ENCODE measurements at places on chromosomes 5 and 9.

DNA sequence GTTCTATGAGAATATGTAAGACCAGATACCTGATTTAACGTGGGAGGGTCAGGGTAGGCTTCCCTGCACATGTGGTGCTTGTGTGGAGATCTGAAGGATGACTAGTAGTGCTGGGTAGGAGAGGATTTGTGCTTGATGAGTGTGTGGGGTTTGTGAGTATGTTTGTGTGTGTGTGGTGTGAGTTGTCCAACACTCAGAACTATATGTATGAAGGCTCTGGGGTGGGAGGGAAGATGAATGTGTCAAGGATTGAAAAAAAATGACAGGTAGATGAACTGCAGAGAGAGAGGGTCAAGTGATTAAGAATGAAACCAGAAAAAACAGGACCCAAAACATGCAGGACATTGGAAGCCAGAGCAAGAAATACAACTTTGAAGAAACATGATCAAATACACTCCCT is 154.6 kb upstream of the NR3C1 start:
- no peak for DNase-seq

GRCh38 chr5:97355775-97356174 is 172.7 kb upstream of the RIOK2 start:
- DNase-seq: no peak

DNA sequence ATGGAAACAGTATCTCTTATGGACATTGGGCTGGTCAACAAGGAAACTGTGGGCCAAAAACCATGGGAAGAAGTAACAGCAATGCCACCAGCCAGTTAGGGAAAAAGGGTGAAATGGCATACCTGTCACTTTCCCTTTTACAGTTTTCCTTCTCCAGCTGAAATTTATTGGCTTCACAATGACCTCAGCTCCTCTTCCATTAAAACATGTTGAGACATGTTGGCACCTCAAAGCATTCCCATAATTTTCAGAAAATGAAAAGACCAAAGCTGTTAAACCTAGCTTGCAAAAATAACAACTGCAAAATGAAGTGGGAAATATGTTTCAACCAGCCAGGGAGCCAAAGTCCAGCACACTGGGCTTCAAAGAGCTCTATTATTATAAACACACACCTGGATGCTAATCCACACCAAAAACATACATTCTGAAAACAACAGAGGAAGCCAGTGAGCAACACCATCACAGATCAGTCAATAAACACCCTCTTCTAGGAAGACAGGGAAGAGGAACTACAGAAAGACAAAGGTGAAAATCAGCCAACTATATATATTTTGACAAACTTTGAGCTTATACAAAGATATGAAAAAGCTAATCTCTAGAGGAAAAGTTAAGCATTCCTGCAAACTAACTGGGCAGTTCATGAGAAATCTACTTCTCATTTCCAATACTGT is 78.4 kb upstream of the PTGER4 start:
- DNase-seq: no peak

DNA sequence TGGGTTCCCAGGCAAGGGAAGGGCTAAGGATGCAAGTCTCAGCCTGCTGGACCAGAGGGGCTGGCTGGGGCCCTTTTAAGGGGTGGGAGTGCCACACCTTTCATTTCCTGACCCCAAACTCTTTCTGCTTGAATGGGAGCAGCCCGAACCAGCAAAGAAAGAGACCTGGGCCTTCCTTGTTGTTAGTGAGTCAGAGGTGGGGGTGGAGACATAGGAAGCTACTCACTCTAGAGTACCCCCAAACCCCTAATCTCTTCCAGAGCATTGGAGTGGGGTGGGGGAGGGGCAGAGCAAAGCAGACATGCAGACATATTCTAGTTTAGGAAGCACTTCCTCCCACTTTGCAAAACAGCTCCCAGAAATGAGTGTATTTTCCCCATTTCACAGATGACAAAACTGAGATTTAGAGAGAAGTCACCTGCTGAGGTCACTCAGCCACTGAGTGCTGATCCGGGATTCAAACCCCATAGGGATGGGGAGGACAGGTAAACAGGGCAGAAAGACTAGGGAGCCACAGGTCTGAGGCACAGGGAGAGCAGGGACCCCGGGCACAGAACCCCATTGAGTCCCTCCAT is 6.0 kb upstream of the AQP3 start:
- no peak for DNase-seq

- DNase-seq: no peak
These were observed 1247.0 kb upstream of the ACO1 start for GRCh38 chr9:31137176-31138160.

DNA sequence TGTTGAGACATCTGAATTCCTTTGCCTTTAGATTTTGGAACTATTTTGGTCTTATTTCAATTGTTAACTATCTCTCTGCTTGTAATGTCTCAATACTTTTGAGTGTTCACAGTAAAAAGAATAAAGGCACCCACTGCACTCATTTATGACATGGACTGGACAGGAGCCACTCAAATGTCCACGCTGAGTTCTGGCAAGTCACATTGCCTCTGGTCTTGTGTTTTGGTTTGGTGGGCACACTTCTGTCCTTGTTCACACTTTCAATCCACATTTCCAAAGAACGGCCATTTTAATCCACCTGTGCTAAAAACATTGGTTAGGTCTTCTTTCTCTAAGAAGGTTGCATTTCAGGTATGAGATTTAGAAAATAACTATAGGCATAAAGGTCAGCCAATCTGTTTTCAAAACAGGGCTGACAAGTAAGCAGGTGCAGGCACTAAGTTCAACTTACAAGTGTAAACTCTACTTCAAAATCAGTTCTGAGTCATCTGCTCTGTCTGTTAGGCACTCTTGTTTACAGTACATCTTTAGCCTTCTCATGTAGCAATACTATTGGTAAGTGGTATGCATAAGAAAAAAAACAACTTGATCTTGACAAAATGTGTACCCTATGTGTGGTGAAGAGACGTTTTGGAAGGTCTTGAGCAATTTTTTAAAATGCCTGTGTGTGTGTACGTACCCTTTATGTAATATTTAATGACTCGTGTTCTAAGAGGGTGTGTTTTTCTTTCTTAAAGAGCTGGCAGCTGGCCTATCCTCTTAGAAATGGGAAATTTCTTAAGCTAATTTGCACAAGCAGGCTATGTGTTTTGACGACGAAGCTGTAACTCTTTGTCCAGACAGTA is 31.5 kb upstream of the ZFAND5 start:
- DNase-seq: no peak

GRCh38 chr5:79273341-79273740 is 37.4 kb downstream of the JMY start:
- no peak for DNase-seq

DNA sequence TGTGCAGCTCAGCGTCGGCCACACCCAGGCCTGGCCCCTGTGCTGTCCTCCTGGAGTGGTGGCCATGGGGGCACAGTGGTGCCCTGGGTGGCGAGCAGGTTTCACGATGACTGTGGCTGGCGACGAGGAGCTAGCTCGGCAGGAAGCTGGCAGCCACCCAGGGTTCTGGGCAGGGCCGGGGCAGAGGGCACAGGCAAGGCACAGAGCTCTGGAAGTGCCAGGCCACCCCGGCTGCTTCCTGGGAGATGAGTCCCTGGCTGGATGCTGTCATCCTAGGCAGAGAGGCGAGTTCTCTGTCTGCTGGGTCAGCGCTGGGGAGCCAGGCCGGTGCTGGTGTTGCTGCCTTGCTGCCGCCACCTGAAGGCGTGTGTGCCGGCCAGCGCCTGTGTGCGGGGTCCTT is 51.7 kb downstream of the RXRA start:
- no peak for DNase-seq

DNA sequence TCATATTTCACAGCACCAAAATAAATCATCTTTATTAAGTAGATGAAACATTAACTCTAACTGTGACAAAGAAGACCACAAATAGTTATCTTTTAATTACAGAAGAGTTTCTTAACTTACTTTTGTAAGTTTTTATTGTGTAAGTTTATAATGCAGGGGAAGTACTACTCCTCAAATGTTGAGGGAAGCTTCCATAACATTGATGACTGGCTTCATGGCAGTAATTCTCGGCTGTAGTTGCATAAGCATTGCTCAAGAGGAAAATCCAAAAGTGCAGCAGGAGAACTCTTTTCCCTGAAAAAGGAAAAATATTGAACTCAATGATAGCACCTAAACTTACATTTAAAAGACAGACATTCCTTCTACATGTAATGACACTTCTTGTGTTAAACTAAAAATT is 4.6 kb downstream of the TSLP start:
- no peak for DNase-seq

DNA sequence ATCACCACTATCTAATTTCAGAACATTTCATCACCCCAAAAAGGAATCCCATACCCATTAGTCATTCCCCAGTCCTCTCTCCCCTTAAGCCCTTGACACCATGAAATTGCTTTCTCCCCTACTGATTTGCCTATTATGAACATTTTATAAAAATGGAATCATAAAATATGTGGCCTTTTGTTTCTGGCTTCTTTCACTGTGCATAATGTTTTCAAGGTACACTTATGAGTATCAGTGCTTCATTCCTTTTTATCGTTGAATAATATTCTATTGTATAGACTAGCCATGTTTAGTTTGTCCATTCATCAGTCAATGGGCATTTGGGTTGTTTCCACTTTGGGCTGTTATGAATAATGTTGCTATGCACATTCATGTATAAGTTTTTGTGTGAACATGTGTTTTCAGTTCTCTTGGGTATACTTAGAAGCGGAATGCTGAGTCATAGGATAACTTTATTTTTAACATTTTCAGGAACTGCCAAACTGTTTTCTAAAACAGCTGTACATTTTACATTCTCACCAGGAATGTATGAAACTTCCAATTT is 40.4 kb upstream of the FGF1 start:
- no peak for DNase-seq

DNA sequence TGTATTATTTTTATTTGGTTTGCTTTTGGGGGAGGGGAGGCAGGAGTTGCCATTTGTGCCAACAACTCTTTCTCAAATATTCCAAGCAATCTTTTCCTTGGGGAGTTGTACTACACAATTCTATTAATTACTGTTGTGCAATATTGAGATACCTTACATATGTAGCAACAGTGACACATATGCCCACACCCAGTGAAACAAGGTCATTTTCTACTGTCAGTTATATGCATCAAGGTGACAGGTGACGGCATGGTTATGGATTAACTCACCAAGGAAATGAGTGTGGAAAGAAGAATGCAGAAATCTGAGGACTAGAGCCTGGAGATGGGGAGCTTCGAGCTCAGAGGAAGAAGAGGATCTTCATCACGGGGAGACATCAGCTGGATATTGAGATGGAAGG is 17.9 kb upstream of the MSMP start:
- DNase-seq: no peak

DNA sequence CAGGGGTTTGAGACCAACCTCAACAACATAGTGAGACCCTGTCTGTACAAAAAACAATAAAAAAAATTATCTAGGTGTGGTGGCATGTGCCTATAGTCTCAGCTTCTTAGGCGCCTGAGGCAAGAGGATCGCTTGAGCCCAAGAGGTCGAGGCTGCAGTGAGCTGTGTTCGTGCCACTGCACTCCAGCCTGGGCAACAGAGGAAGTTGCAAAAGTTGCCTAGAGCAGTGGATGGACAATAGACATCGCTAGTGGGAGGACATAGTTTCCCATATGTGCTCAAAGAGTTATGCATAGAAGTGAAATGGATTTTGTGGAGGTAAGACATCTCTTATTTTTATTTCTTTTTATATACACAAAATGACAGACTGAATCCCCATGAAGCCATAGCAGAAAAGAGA is 19.0 kb downstream of the HNRNPK start:
- no peak for DNase-seq

DNA sequence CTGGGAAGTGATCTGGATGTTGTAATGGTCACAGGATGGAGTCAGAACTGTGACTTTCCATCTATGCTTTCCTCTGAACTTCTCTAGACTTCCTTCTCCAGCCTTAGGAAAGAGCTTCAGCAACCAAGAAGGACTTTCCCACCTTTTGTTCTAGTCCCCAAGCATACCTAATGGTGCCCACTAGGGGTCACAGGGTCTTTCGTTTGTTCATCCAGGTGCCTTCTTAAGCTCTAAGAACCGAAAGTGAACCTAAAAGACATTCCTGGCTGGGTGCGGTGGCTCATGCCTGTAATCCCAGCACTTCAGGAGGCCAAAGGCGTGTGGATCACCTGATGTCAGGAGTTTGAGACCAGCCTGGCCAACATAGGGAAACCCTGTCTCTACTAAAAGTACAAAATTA is 1.8 kb upstream of the WNT8A start:
- DNase-seq: no peak

- no peak for DNase-seq
These were observed 825 bp upstream of the PCAT7 start for GRCh38 chr9:94554078-94554438.

- DNase-seq: no peak
These were observed 593.7 kb upstream of the ACO1 start for GRCh38 chr9:31790720-31791119.

- no peak for DNase-seq
These were observed 162.7 kb upstream of the SGCD start for GRCh38 chr5:156164306-156164705.

DNA sequence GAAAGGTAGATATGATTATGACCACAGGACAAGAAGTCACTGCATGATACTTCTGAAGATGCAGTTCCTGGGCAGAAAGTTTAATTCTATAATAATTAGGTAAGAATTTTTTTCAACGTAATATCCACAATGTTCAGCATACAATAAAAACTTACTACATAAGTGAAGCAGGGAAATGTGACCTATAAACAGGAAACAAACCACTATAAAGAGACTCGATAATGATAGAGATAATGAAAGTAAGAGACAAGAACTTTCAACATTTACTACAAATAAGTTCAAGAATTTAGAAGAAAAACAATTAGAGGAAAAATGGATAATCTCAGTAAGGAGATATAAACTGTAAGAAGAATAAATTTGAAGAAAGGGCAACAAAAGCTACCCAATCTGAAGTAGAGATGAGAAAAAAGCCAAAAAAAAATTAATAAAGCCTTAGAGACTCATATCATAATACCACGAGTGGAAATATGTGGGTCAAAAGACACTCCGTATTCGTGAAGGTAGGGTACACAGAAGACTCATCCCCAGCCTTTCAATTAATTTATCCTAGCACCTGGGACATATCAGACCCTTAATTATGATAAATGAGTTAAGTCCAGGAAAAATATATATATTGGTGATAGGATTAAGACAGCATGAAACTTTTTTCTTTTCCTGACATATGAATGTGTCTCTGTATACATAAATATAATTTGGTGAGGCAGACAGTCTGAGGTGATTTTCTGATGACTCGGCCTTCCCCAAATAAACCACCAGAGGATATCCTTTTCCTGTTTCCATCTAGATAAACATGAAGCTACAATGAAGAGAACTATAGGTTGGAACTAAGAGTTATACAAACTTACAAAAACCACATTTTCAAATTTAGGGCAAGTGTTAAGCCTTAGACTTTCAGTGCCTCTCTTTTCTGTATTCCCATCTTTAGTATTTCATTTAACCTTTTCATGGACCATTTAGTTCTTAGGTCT is 120.4 kb downstream of the RAPGEF6 start:
- DNase-seq: no peak

DNA sequence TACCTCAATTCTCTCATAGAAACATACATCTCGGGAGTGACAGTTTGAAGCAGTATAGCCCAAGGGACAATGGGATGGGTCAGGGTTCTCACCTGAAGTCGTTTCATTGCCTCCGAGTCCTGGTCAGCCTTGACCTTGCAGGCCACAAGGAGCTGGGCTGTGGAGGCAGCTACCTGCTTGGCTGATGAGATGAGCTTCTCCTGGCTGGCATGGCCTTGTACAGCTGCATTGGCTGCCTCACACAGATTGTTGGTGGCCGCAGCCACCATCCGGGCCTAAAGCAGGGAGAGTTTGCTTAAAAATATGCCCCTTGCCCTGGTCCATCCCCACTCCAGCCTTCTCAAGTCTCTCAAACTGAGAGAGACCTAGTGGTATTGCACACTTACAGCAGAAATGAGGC is 8.5 kb upstream of the TPM2 start:
- DNase-seq: no peak

- no peak for DNase-seq
These were observed 271.1 kb upstream of the KLF4 start for GRCh38 chr9:107760469-107761242.
